Progenitor cell of endocrine pancreas (in vitro differentiated cells): ENCODE measurements at places on chromosomes 3 and 15.

- DNase-seq, result no peak
- H3K36me3 ChIP-seq, result peaks cover 2% of the 10 kb centered on the region
- H3K27me3 ChIP-seq, result no peaks in the 10 kb centered on the region
- peaks cover 42% of the 10 kb centered on the region for H3K4me1 ChIP-seq
- no peak overlapping the region for H3K4me3 ChIP-seq
Measured at GRCh38 chr15:89168316-89168833, 53.0 kb downstream of the RLBP1 start.

- no peaks in the 10 kb centered on the region for H3K27me3 ChIP-seq
- peak overlapping the region; percentile 65 for H3K27ac ChIP-seq
- peaks cover 41% of the 10 kb centered on the region for H3K4me1 ChIP-seq
- H3K36me3 ChIP-seq, result no peaks in the 10 kb centered on the region
Measured at GRCh38 chr3:65483480-65483879, 555.2 kb downstream of the MAGI1 start.

DNA sequence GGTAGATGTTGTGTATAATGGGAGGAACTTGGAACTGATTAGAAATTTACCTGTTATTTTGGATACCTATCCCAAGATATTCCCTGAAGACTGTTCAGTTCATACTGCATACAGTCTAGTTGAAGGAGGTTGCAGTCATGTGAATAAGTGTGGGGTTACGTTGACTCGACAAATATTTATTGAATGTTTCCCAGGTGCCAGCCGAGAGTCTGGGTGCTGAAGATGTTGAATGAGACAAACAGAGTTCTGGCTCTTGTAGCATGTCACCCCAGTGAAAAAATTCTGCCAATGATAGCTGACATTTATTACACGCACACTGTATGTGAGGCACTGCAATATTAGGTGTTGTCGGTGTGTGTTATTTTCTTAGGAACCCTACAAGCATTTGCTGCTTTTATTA, 176.0 kb downstream of the KCNMB2 start:
- peaks cover 7% of the 10 kb centered on the region for H3K4me1 ChIP-seq
- H3K27ac ChIP-seq, result no peak overlapping the region
- no peak overlapping the region for H3K4me3 ChIP-seq
- no peaks in the 10 kb centered on the region for H3K36me3 ChIP-seq
- DNase-seq, result no peak

GRCh38 chr3:73493543-73494308, 131.0 kb downstream of the PDZRN3 start:
- no peaks in the 10 kb centered on the region for H3K36me3 ChIP-seq
- peaks cover 15% of the 10 kb centered on the region for H3K4me1 ChIP-seq

DNA sequence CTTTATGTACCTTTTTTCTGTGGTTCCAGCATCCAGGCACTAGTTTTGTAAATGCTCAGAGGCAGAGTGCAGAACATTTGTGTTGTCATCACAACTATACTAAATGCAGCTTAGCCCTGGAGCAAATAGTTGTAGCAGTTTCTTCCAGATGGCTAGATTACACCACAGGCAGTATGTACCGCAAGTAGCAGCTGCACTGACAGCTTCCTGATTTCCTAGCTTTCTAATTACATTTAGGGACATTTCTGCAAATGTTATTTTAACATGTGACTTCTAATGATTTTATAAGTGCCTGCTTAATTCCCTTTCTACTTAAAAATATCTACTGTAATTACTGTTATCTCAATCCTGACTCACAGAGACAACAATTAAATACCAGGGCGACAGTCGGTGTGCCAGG, 106.5 kb downstream of the NR2E3 start:
- H3K4me1 ChIP-seq, result peaks cover 6% of the 10 kb centered on the region
- H3K27me3 ChIP-seq, result no peaks in the 10 kb centered on the region
- H3K27ac ChIP-seq, result no peak overlapping the region
- H3K36me3 ChIP-seq, result peaks cover 2% of the 10 kb centered on the region
- no peak overlapping the region for H3K4me3 ChIP-seq
- DNase-seq, result no peak

GRCh38 chr3:177468816-177469215, 271.5 kb upstream of the TBL1XR1 start:
- H3K36me3 ChIP-seq, result no peaks in the 10 kb centered on the region
- no peak overlapping the region for H3K27ac ChIP-seq
- H3K4me3 ChIP-seq, result no peak overlapping the region
- no peak for DNase-seq

GRCh38 chr3:16300881-16301359, 35.9 kb downstream of the OXNAD1 start:
- peaks cover 2% of the 10 kb centered on the region for H3K4me1 ChIP-seq
- peak overlapping the region; percentile 39 for H3K27ac ChIP-seq
- DNase-seq, result no peak
- peaks cover 34% of the 10 kb centered on the region for H3K36me3 ChIP-seq

DNA sequence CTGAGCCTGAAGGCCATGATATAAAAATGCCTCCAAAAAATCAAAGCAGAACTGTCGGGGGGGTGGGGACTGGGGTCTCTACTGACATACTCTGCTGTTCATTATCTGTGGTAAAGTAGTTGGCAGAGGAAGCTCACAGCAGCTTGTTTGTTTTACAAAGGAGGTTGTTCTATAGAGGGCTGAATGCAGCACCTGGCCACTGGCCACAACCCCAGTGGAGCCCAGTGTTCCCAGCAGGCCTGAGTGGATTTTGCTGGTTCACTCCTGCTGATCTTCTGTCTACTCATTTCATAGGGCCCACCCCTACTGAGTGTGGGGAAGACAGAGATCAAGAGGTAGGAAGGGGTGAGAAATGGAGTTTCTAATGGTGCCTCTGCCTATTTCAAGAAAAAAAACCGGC, 125.5 kb downstream of the DIPK2A start:
- H3K4me1 ChIP-seq, result peaks cover 2% of the 10 kb centered on the region

DNA sequence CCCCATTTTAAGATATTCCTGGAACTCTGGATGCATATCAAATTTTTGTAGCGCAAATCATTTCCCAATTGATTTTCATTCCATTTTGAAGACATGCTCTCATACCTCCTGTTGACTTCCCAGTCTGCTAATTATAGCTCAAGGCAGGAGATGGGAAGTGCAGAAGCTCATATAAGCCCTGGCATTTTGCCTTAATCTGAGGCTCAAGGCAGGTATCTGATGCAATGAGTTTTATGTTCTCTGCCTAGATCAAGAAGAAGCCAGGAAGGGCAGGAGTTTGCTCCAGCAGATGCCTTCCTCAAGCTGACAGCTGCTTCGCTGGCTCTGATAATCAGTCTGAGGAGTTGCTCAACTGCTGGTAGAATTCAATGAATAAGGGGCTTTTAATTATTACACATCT, 65.6 kb upstream of the NEDD4 start:
- H3K27me3 ChIP-seq, result no peaks in the 10 kb centered on the region
- H3K4me1 ChIP-seq, result no peaks in the 10 kb centered on the region
- no peak overlapping the region for H3K27ac ChIP-seq
- H3K36me3 ChIP-seq, result no peaks in the 10 kb centered on the region
